Stimulated activated CD8-positive, alpha-beta memory T cell treated with anti-CD3 and anti-CD28 coated beads, Interleukin-7, amount 100 ng/mL, for 1 hour (primary cell): ENCODE measurements at places on chromosomes 13 and 19.
A peak's percentile ranks its signal among the peaks of the same experiment; 100 is the strongest.

- no peak for DNase-seq
Observed at GRCh38 chr13:29849071-29849631, 1.3 kb downstream of the UBL3 start.

DNA sequence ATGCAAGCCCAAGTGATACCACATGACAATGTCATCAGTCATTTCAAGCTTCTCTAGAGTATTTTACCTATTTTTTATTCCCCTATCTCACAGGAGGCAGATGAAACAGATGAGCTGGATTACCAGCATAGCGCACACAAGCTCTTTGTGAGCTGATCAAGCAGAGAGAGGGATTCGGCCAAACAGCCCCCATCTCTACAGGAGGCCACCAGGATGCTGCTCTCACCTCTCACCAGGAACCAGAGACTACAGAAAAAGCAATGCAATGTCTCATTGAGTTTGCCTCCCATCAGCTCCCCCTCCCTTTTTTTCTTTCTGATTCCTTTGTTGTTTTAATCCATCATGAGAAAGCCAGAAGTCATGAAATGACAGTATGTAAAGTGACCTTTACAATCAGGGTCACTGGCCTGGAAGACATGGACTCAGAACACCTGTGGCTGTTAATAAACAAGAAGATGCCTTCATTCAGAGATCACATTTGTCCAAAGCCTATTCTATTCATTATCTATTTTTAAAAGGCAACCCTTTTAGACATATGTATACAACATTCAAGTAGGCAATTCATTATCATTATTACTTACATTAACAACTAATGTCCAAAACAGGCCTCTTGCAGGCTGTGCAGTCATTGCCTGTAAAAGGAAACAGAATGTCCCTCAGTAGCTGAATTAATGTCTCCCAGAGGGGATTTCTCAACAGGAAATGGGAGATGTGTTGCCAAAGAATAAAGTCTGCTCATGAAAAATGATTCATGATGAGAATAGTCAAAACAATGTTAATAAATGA lies 656.6 kb downstream of the TBC1D4 start:
- DNase-seq, result no peak

DNA sequence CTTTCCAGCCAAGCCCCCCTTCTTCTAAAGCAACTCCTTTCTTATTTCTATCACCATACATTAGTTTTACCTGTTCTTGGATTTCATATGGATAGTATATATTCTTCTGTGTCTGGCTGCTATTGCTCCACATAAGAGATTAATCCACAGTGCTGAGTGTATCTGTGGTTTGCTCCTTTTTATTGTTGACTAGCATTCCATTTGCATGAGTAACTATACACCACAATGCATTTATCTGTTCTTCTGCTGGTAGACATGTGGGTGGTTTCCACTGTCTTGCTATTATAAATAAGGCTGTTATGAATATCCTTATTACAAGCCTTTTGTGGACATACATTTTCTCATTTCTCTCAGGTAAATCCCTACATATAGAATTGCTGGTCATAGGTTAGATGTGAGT lies 138.2 kb downstream of the SLC7A1 start:
- no peak for DNase-seq

GRCh38 chr19:2081873-2082810 lies 14.0 kb downstream of the MOB3A start:
- peak; percentile 32 for DNase-seq
